Stimulated activated CD4-positive, alpha-beta T cell treated with anti-CD3 and anti-CD28 coated beads, Interleukin-15, amount 100 ng/mL, for 1 hour (primary cell): ENCODE measurements at places on chromosomes 7 and 10.

DNA sequence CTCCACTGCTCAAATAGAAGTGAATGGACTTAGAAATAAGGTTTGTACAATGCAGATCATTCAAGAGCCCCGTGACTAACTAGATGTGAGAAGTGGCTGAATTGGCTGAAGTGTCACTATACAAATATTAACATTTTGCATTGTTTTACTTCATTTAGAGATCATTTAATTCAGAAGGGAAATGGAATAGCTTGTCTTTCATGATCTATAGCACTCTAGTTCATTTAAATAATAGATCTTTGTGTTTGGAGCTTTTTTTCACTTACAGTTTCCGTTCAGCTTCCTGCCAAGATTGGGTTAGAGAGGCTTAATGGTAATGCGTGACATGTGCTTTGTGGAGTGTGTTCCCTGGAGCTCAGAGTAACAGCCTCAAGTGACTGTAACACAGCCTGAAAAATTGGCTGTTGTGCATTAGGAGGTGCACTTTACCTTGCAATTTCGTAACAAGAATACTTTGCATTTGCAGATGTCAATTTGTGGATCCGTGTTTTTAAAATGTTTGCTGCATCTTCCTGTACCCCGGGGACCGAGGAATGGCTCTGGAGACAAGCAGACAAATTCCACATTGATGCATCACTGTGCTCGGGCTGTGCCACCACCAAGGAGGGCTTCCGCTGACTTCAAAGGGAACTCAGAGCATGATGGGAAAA lies 170.3 kb downstream of the NRP1 start:
- no peak for DNase-seq

- DNase-seq = no peak
Observed at GRCh38 chr10:97708976-97709946, 4.3 kb upstream of the MARVELD1 start.

DNA sequence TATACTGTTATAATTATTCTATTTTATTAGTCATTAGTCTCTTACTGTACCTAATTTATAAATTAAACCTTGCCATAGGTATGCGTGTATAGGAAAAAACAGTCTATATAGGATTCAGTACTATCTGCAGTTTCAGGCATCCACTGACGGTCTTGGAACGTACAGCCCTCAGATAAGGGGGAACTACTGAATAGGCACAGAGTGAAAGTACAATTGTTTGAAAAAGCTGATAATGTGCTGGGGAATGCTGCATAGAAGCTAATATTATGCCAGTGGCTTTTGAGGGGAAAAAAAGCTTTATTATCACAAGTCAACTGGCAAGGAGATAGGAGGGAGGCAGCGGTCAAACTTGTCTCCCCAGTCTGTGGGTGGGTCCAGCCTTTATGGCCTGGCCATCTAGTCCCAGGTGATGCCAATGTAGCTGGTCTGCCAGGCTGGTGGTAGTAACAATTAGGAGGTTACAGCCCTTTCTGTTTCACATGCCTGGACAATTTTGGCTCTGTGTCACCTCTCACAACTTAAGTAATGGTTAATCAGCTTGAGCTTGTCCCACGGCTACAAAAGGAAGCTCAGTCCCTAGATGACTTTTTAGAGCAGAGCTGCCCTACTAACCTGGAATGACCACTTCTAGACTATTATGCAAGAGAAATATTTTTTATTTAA lies 8.3 kb upstream of the FMC1 start:
- no peak for DNase-seq

DNA sequence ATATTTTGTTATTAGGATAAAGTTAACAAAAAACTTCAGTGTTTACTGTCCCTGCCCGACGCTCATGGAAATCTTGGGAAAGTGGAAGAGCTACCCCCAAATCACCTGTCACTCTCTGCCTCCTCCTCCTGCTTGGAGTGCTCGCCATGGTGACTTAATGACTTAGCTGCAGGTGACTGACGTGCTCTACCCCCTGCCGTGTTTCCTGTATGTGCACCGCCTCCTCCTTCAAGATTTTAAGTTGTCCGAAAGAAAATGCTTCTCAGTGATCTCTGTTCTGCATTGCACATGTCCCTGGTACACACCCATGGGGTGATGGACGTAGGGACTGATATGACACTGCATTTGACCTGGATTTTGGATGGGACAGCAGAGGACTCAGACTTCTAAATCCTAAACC lies 338.8 kb upstream of the SHH start:
- no peak for DNase-seq

GRCh38 chr7:2403718-2404648 lies 572 bp downstream of the CHST12 start:
- DNase-seq = no peak

DNA sequence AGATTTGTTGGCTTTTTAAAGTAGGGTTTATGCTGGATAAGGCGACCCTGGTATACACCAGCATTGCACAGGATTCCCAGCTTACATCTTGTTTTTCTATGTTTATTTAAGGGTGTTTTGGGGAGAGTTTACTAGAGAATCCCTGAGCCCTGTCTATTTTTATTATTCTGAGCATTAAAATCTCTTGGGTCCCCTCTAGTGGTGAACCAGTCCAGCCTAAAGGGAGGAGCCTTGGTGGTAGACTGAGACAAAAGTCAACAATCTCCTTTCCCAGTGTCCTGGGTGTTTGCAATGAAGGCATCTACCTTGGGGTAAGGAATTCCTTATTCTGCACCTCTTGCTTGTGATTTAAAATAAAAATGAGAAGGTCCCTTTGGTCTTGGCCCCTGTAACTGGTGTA lies 38.2 kb downstream of the ANTXRL start:
- no peak for DNase-seq

DNA sequence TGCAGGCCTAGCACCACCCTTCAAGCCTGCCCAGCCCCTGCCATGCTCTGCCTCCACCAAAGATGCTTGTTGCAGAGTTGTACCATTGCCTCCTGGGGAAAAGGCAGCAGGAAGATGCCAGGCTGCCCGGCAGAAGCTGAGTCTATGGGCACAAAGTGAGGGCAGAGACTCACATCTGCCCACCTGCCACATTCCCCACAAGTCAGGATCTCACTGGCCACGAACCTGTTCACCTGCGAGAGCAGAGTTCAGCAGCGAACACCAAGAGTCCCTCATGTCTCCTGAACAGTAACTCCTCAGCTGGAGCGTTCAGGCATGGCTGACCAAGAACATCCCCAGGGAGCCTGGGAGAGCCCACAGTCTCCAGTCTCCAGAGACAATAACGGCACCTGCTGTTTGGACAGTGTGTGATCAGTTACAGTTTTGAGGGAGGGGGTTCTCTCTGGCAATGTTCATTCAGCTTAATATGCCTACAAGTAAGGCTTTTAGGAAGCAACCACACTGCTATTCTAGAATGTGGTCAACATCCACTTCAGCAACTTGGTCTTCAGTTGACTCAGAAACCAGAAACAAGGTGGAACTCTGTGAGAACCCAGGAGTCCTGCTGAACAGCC lies 78.5 kb downstream of the GRID1 start:
- no peak for DNase-seq

GRCh38 chr7:141945356-141945755 lies 1.4 kb downstream of the CLEC5A start:
- DNase-seq = no peak

- DNase-seq = no peak
Observed at GRCh38 chr7:108222236-108222892, 92.2 kb upstream of the LAMB4 start.

DNA sequence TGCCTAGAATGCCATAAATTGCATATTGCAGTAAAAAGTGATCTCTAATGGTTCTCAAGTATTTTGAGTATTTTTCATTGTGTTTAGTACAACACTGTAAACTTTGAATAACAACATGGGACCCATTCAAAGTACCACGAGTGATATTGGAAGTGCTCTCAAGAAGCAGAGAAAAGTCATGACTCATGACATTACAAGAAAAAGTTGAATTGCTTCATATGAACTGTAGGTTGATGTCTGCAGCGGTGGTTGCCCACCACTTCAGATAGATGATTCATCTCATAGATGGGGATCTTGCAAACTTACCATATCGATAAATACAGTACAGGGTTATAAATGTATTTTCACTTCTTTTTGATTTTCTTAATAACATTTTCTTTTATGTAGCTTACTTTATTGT lies 33.9 kb downstream of the ENTPD1 start:
- DNase-seq = no peak

- no peak for DNase-seq
Observed at GRCh38 chr7:132117181-132117580, 459.1 kb downstream of the PLXNA4 start.

GRCh38 chr10:127849921-127850320 lies 42.8 kb downstream of the CLRN3 start:
- no peak for DNase-seq

DNA sequence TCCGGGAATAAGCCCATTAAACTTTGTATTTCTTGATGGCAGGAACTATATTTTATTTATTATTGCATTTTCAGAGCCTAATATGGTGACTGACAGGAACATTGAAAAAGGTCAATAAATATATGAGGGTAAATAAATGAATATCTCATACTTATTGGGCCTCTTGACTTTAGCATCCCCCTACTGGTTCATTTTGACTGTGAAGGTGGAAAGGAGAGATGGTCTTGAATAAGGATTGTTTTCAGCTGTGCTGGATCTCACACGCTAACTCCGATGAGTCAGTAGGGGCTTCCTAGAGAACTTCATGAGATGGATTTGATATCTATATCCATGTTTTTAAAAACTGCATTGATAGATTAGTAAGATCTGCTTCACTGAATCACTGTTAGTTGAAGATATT lies 1026.0 kb downstream of the REEP3 start:
- no peak for DNase-seq

- no peak for DNase-seq
Observed at GRCh38 chr7:151017370-151017952, 6.8 kb downstream of the ATG9B start.

GRCh38 chr7:80334196-80334595 lies 177.7 kb downstream of the GNAT3 start:
- no peak for DNase-seq

DNA sequence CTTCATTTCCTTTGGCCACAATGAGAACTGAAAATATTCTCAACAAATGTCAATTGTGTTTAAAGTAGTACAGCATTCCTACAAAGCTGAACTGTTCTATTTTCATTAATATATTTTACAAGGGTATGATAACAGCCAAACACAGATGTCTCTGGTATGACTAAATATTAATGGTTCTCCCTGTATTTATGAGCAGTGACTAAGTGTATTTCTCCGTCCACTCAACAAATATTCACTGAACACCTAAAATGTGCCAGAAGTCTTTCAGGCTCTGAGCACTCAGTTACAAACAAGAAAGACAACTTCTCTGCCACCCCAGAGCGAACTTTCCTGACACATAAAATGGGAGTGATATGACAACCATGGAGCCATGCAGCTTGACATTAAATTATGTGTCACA lies 135.6 kb downstream of the VPS41 start:
- no peak for DNase-seq

DNA sequence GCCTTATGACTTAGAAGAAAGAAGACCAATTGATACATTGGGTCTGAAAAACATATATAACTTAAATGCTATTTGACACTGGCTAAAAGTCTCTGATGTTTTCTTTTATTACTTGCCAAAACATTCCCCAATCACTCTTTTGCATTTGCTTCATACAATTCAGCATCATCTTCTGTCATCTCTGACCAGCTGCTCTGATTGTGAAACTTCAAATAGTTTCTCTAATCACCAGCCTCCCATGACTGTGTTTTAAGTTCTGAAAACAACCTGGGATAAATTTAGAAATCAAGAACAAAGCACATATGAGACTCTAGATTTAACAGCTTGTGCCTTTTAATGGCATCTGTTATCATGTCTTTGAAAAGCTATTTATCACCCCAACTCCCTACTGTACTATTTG lies 208.4 kb upstream of the KCND2 start:
- DNase-seq = no peak

DNA sequence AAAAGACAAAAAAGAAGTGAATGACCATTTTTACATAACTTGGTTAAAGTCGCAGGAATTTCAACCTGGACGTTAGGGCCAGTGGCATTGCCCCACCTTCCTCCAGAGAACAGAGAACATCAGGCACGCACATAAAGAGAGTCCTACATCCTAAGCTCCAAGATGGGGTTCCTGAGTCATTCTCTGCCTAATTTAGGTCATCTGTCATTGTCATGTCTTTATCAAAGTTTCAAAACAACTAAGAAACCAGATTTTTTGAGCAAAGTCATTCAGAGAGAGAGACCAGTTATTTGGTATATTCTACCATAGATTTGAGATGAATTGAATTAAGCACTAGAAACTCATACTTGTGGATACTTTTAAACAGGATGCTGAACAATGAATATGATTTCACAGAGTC lies 241.7 kb downstream of the CALN1 start:
- DNase-seq = no peak

- no peak for DNase-seq
Observed at GRCh38 chr7:14995774-14996173, 93.2 kb upstream of the DGKB start.

DNA sequence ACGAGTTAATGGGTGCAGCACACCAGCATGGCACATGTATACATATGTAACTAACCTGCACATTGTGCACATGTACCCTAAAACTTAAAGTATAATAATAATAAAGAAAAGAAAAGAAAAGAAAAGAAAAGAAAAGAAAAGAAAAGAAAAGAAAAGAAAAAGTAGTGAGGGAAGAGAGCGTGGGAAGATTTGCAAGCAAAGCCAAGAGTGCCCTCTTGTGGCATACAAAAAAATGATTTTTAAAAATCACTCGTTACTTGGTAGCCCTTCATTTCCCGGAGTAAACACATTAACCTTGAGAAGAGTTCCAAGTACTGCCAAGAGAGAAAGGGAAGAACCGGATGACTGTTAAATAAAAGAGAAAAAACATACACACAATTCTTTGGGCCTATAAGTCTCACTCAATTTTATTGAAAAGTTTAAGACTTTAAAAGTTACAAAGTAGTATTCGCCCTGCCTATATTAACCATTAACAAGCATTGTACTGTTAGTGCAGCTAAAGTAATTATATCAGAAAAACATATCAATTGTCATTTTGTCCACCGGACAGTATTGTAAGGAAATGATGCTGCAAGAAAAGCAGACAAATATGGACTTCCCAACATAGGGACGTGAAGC lies 6.2 kb upstream of the CH25H start:
- no peak for DNase-seq

DNA sequence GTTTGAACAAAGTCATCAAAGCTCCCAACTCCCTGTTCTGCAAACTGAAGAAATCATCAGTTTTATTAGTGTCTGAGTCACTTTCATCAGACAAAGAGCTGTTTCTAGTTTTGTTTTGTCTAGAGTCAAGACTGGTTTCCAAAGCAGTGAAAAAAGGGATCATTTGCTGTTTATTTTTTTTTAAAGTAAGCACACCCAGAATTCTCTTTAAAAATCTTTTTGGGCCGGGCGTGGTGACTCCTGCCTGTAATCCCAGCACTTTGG lies 972.0 kb upstream of the CELF2 start:
- DNase-seq = no peak

GRCh38 chr10:37736120-37736519 lies 121.3 kb downstream of the ZNF248 start:
- no peak for DNase-seq

GRCh38 chr10:78459639-78460037 lies 426.0 kb downstream of the RPS24 start:
- no peak for DNase-seq

DNA sequence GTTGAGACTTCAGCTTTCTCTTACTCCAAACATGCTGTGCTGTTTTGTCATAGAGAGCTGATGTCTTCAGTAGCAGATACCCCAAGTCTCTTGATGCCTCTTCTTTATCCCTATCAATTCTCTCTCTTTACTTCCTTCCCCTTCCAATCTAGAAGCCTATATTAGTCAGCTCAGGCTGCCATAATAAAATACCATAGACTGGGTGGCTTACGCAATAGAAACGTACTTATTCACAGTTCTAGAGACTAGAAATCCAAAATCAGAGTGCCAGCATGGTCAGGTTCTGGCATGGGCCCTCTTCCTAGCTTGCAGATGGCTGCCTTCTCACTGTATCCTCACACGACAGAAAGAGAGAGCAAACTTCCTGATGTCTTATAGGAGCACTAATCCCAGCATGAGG lies 9.0 kb upstream of the GARS1 start:
- no peak for DNase-seq
